ENCODE measurements at places on chromosomes 4 and X.
A peak's percentile ranks its signal among the peaks of the same experiment; 100 is the strongest.

GRCh38 chr4:27684610-27685011 is 824.0 kb downstream of the STIM2 start:
- no peaks in the 10 kb centered on the region for H3K36me3 ChIP-seq
- H3K27me3 ChIP-seq: no peaks in the 10 kb centered on the region
- no peaks in the 10 kb centered on the region for H3K4me1 ChIP-seq
- no peak overlapping the region for H3K27ac ChIP-seq
- DNase-seq: peak; percentile 2

- peaks cover 2% of the 10 kb centered on the region for H3K27me3 ChIP-seq
- H3K27ac ChIP-seq: no peak overlapping the region
- H3K4me1 ChIP-seq: peaks cover 5% of the 10 kb centered on the region
- no peak overlapping the region for H3K4me3 ChIP-seq
Observed at GRCh38 chr4:74376888-74377483, 12.0 kb downstream of the EREG start.

DNA sequence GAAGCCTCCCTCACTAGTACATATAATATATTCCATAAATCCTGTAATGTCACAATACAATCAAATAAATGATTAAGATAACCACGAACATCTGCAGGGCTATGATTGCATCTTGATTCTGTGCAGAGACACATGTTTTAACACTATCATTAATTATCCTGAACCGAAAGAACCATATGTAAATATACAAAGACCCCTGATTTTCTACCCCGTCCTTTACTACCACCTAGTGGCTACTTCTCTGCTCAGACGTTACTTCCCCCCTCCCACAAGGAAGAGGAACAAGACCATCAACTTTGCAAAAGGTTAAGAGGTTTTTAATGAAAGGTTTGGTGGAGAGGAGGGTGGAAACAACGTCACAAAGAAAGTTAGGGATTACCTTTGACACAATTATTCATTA is 134.0 kb downstream of the COL4A6 start:
- H3K36me3 ChIP-seq: no peaks in the 10 kb centered on the region
- H3K4me3 ChIP-seq: no peak overlapping the region
- H3K4me1 ChIP-seq: no peaks in the 10 kb centered on the region

GRCh38 chr4:153589703-153590595 is 94.1 kb upstream of the TLR2 start:
- no peak overlapping the region for H3K4me3 ChIP-seq
- peaks cover 5% of the 10 kb centered on the region for H3K4me1 ChIP-seq
- DNase-seq: no peak
- H3K36me3 ChIP-seq: peaks cover 37% of the 10 kb centered on the region
- no peak overlapping the region for H3K27ac ChIP-seq

DNA sequence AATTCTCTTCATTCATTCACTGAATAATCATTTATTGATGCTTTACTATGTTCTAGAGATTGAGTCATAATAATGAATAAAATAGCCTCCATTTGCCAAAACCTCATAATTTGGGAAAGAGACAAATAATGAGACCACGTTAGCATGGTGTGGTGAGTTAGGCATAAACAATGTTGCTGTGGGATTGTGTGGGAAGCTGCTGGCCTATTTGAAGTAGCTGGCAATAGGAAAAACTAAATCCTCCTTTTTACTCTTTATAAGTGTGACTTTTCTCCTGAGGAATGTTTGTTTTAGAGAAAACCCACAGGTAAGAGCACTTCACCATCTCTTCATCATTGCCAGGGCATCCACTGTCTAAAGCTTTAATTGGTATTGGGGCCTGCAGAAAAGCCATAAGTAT is 95.3 kb downstream of the AREG start:
- no peaks in the 10 kb centered on the region for H3K4me1 ChIP-seq
- H3K27ac ChIP-seq: no peak overlapping the region
- no peak overlapping the region for H3K4me3 ChIP-seq

GRCh38 chr4:185359767-185360446 is 35.8 kb downstream of the LRP2BP start:
- no peak overlapping the region for H3K27ac ChIP-seq
- H3K36me3 ChIP-seq: peaks cover 15% of the 10 kb centered on the region
- H3K4me3 ChIP-seq: no peak overlapping the region
- H3K27me3 ChIP-seq: no peaks in the 10 kb centered on the region

DNA sequence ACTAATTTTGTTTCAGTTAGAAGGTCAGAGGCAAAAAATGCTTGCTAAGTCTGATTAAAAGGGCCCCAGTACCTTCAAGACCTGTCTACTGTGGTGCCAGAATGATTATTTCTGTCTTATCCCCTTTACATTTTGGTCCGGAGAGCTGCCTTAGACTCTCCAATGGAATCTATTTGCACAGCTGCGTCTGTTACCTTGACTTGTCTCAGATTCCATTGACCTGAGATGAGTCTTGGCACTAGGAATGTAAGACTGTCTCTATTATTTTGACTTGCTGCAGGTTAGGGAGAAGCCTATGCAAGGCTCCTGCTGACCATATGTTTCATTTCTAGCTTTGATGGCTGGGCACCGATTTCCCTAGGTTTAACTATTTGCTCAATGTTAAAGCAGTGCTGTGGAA is 457.6 kb downstream of the KCTD8 start:
- no peaks in the 10 kb centered on the region for H3K27me3 ChIP-seq
- no peaks in the 10 kb centered on the region for H3K4me1 ChIP-seq
- no peak overlapping the region for H3K4me3 ChIP-seq
- no peak for DNase-seq

DNA sequence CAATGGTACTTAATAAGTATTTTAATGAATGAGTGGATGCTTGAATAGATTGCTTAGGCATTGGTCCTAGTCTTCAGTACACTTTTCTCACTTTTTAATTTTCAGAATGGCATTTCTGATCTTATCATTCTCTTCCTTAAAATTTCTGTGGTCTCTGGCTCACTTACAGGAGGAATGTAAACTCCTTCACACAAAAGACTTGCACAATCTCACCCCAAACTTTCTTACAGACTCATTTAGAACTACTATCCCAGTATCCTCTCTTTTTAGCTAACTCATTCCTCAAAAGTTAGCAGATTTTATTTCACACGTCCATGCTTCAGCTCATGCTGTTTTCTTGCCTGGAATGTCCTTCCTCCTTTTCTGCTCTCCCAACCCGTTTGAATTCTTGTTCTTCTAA is 350.1 kb downstream of the GRXCR1 start:
- H3K27ac ChIP-seq: no peak overlapping the region
- H3K4me3 ChIP-seq: no peak overlapping the region
- no peaks in the 10 kb centered on the region for H3K36me3 ChIP-seq
- H3K27me3 ChIP-seq: no peaks in the 10 kb centered on the region

- no peak overlapping the region for H3K4me3 ChIP-seq
- DNase-seq: no peak
- peaks cover 4% of the 10 kb centered on the region for H3K27me3 ChIP-seq
- no peak overlapping the region for H3K27ac ChIP-seq
- no peaks in the 10 kb centered on the region for H3K36me3 ChIP-seq
Observed at GRCh38 chrX:77453190-77453589, 6.0 kb downstream of the FGF16 start.

- no peaks in the 10 kb centered on the region for H3K27me3 ChIP-seq
- H3K36me3 ChIP-seq: peaks cover 3% of the 10 kb centered on the region
- no peak for DNase-seq
- H3K27ac ChIP-seq: peak overlapping the region; percentile 94
- peaks cover 44% of the 10 kb centered on the region for H3K4me1 ChIP-seq
Observed at GRCh38 chrX:119757646-119757978, 776 bp upstream of the SOWAHD start.

GRCh38 chr4:185421366-185422124 is 4.2 kb downstream of the UFSP2 start:
- H3K36me3 ChIP-seq: peaks cover 27% of the 10 kb centered on the region
- no peak overlapping the region for H3K27ac ChIP-seq
- H3K27me3 ChIP-seq: no peaks in the 10 kb centered on the region
- H3K4me3 ChIP-seq: no peak overlapping the region

GRCh38 chrX:19904778-19905367 is 17.5 kb upstream of the SH3KBP1 start:
- H3K27me3 ChIP-seq: no peaks in the 10 kb centered on the region
- no peak overlapping the region for H3K27ac ChIP-seq
- peaks cover 19% of the 10 kb centered on the region for H3K4me1 ChIP-seq
- DNase-seq: no peak
- no peak overlapping the region for H3K4me3 ChIP-seq

- no peaks in the 10 kb centered on the region for H3K36me3 ChIP-seq
- H3K4me1 ChIP-seq: peaks cover 11% of the 10 kb centered on the region
- no peak for DNase-seq
- no peak overlapping the region for H3K27ac ChIP-seq
Observed at GRCh38 chr4:41202820-41203568, 11.3 kb downstream of the APBB2 start.

DNA sequence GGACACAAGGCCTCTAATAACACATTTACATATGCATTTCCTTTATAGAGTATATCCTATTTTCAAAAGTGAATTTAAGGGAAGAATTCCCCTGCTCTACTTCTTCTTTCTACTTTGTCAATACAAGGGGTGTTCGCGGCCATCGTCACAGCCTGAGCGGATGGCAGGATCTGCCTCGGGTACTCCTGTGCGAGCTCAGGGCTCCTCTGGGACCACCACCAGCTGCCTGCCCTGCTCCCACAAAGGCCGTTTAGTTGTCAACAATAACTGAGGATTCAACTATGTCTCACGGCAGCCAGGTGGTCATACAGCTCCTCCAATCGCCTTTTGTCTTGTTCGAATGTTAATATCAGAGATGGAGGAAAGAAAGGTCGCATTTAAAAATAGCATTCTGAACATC is 228.2 kb upstream of the TENM3 start:
- DNase-seq: no peak
- H3K27me3 ChIP-seq: no peaks in the 10 kb centered on the region
- no peak overlapping the region for H3K27ac ChIP-seq

DNA sequence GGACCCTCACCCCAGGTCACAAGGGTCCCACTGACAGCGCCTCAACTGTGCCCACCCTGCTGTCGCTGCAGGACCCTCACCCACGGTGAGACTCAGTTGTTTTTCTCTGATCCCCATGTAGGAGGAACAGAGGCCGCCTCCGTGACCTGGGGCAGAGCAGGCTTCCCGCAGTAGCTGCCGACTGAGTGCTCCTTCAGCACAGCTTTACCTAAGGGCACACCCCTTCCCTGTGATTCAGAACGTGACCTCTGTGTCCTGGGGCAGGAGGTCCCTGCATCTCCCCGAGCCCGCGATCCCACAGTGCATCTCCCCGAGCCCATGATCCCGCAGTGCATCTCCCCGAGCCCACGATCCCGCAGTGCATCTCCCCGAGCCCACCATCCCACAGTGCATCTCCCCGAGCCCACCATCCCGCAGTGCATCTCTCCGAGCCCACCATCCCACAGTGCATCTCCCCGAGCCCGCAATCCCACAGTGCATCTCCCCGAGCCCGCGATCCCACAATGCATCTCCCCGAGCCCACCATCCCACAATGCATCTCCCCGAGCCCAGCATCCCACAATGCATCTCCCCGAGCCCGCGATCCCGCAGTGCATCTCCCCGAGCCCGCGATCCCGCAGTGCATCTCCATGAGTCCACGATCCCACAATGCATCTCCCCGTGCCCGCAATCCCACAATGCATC is 23.6 kb downstream of the PPP2R3B start:
- H3K27ac ChIP-seq: no peak overlapping the region
- H3K27me3 ChIP-seq: no peaks in the 10 kb centered on the region
- DNase-seq: no peak
- peaks cover 28% of the 10 kb centered on the region for H3K36me3 ChIP-seq
- no peaks in the 10 kb centered on the region for H3K4me1 ChIP-seq

GRCh38 chrX:109954333-109954732 is 48.6 kb upstream of the TMEM164 start:
- H3K4me1 ChIP-seq: peaks cover 21% of the 10 kb centered on the region
- H3K4me3 ChIP-seq: no peak overlapping the region
- H3K27ac ChIP-seq: no peak overlapping the region
- no peaks in the 10 kb centered on the region for H3K36me3 ChIP-seq
- no peaks in the 10 kb centered on the region for H3K27me3 ChIP-seq

DNA sequence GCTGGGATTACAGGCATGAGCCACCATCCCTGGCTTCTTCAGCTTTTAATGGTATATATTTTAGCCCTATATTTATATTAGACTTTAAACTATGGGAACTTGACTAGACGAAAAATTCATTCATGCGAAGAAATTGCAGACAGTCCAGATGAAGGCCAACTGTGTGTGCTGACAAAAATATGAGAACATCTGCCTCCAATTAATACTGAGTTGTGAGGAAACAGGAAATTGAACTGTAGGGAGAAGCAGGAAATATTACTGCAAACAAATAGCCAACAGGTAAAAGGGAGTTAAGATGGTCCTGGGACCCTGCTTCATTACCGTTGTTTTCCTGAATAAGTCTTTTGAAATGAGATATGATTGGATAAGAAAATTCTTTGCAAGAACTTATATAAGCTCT is 26.3 kb downstream of the MGARP start:
- no peak overlapping the region for H3K4me3 ChIP-seq
- peaks cover 11% of the 10 kb centered on the region for H3K27me3 ChIP-seq
- H3K27ac ChIP-seq: no peak overlapping the region

GRCh38 chr4:175536852-175537453 is 275.1 kb downstream of the GPM6A start:
- H3K27me3 ChIP-seq: no peaks in the 10 kb centered on the region
- no peak for DNase-seq
- H3K27ac ChIP-seq: no peak overlapping the region
- no peaks in the 10 kb centered on the region for H3K4me1 ChIP-seq
- H3K36me3 ChIP-seq: no peaks in the 10 kb centered on the region

- no peaks in the 10 kb centered on the region for H3K4me1 ChIP-seq
- H3K27me3 ChIP-seq: no peaks in the 10 kb centered on the region
- no peaks in the 10 kb centered on the region for H3K36me3 ChIP-seq
Observed at GRCh38 chrX:95791876-95792275, 892.8 kb upstream of the DIAPH2 start.

- no peaks in the 10 kb centered on the region for H3K4me1 ChIP-seq
- DNase-seq: no peak
- H3K27ac ChIP-seq: no peak overlapping the region
- H3K4me3 ChIP-seq: no peak overlapping the region
Observed at GRCh38 chr4:183249854-183250253, 70.2 kb downstream of the CLDN22 start.

DNA sequence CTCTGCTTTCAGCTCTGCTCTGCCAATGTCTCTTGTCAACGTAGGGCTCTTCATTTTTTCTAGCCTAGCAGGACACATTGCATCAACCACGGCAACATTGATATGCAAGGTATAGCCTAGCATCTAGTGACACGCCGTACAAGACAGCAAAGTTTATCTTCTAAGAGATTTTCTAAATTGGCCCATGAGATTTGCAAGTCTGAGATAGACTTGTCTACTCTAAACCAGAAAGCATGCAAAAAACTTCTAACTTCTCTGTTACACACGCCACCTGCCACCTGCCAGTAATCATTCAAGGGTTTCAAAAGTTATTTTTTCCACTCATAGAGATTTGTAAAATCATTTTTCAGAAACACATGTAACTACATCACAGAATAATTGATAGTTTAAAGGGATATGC is 1265.7 kb downstream of the C4orf33 start:
- H3K36me3 ChIP-seq: no peaks in the 10 kb centered on the region
- H3K27ac ChIP-seq: no peak overlapping the region
- DNase-seq: no peak
- H3K27me3 ChIP-seq: no peaks in the 10 kb centered on the region
- H3K4me1 ChIP-seq: no peaks in the 10 kb centered on the region
- H3K4me3 ChIP-seq: no peak overlapping the region

DNA sequence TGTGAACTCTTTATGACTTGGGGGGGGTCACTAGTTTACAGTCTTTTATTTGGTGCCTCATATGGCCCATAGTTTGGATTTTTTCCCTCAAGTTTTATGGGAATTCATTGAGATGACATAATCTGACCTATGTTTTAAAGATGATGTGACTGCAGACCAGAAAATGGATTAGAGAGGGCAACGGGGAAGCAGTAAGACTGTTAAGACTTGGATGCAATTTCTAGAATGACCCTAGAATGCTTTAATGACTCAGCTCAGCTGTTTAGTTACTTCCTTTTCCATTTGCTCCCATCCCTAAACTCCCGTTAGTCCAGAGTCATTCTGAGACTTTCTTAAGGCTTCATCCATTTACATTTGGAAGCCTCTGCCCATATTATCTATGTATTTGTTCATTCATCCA is 59.9 kb upstream of the PDGFRA start:
- peaks cover 8% of the 10 kb centered on the region for H3K27me3 ChIP-seq
- no peaks in the 10 kb centered on the region for H3K4me1 ChIP-seq

Data from activated T-helper 1 cell treated with anti-CD3 and anti-CD28 coated beads, Interleukin-12 subunit alpha, Interleukin-12 subunit beta, Interleukin-2, Interleukin-4 antibody, amounts not matched to agents 30 ng/mL and 10 ng/mL and 1 ng/mL, durations not matched to agents 14 hours and 24 hours and 36 hours (primary cell).